ENCODE measurements at places on chromosomes 16 and 17. TPM values are rescaled to one million over a fixed set of nuclear protein-coding genes. Genes with fewer than 3 reads are reported as not detected.

Gene KRTAP4-3
- total RNA-seq: not detected

Gene PRAC1
- not detected for total RNA-seq

Gene TEKT3
- total RNA-seq: 3.9 TPM

Gene HAS3
- 1.3 TPM for total RNA-seq

Gene CD300A
- 5.9 TPM for total RNA-seq

Gene ODAD4
- 1.2 TPM for total RNA-seq

Gene PSKH1
- total RNA-seq: 25.7 TPM

Gene NTN1
- 15.4 TPM for total RNA-seq

Gene OTOP2
- total RNA-seq: not detected

Gene PRSS22
- total RNA-seq: not detected

Gene CD300LF
- 0.48 TPM for total RNA-seq

Gene ADAD2
- not detected for total RNA-seq

Gene PIP4K2B
- 38.7 TPM for total RNA-seq

Gene KRTAP3-1
- not detected for total RNA-seq

Gene TSNAXIP1
- 0.37 TPM for total RNA-seq

Gene XAF1
- total RNA-seq: 33.1 TPM

Gene WFIKKN1
- total RNA-seq: 0.14 TPM

Gene ZCCHC14
- total RNA-seq: 28.8 TPM

Gene SYCE1L
- total RNA-seq: 2.5 TPM

Gene PRDM7
- not detected for total RNA-seq

Gene HSD11B2
- 3.2 TPM for total RNA-seq

Gene NKD1
- total RNA-seq: 67.6 TPM

Gene SLC43A2
- 9.5 TPM for total RNA-seq

Data from posterior vena cava (tissue), 2 donors.